RWPE1 (cell line): ENCODE measurements at places on chromosomes 2 and 18.
A peak's percentile ranks its signal among the peaks of the same experiment; 100 is the strongest.

DNA sequence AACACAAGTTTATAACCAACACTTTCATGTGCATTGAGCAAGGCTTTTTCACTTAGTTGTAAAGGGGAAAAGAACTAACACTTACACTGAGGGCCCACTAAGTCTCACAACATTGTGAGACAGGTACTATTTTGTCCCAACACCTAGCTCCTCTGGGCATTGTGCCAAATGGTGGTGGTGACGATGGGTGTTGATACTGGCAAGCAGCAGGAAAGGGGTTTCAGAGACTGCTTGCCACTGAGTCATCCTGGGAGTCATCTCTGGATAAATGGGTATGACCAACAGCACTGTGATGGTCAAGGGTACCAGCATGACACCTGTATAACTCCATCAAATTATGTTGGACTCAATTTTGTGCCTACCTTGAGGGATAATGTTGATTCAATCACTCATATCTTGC lies 138.8 kb upstream of the ITGA6 start:
- peak; percentile 60 for DNase-seq

- no peak for DNase-seq
These were observed 10.3 kb upstream of the CIB4 start for GRCh38 chr2:26651470-26651771.

GRCh38 chr2:105256431-105257047 lies 15.0 kb downstream of the GPR45 start:
- DNase-seq, result no peak

DNA sequence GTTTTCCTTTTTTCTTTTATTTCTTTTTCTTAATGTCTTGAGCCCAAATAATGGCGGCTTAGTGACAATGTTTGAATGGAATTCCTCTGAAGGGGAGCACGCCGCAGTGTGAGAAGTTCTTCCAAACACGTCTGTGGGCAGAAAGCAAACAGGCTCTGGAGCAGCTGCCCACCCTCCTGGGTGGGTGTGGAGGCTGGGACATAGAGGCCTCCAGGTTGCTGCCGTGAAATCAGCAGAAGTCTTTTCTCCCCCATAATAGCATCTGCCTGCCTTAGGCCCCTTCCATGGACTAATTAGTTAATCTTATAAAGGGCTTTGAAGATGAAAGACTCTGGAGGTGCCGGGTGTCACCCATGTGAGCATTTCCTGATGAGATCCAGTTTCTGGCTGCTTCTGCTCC lies 213.9 kb downstream of the SH3RF3 start:
- DNase-seq, result no peak

GRCh38 chr2:237299906-237300305 lies 114.1 kb downstream of the COL6A3 start:
- DNase-seq, result peak; percentile 85

GRCh38 chr18:4286256-4286655 lies 168.9 kb downstream of the DLGAP1 start:
- no peak for DNase-seq

DNA sequence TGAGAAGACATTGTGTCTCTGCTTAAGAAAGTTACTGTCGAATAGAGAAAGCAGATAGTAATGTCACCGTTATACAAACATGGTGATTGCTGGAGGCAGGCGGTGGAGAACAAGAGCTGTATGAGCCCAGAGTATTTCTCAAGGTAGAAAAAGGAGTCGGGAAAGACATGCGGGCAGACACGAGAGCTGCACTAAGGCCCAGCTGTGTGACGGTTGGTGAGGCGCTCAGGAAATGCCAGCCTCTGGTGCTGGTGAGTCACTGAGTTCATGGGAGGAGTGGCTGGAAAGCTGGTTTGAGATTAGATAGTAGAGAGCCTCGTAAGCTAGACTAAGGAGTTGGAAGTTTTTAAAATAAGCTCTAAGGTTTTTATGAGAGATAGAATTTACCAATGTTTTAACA lies 390.9 kb upstream of the TRIB2 start:
- DNase-seq, result peak; percentile 55

DNA sequence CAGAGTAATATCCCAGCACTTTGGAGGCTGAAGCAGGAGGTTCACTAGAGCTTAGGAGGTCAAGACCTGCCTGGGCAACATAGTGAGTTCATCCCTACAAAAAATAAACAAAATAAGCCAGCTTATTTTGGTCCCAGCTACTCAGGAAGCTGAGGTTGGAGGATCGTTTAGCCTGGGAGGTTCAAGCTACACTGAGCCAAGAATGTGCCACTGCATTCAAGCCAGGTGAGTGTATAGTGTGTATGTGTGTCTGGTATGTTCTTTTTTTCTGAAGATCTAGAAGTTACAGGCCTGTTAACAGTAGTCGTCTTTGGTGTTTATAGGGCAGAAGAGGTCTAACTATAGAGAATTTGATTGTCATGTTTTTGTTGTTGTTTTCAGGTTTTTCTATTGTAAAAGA lies 40.2 kb downstream of the ZC3H15 start:
- DNase-seq, result no peak

DNA sequence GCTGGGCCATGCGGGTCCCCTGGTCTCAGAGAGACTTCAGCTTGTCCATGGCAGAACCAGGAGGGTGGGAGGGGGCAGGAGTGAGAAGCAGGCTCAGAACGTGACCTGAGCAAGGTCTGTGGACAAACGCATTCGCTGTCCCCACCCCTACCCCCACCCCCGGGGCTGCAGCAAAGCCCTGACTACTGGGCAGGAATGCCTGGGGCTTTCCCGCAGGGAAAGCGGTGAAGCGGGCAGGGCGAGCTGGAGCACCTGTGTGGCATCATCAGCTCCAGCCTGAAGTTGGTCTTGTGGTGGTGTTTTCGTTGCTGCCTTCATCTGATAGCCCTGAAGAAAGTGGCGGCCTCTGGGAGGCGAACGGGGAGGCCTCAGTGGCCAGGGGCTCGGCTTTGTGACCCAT lies 26.1 kb upstream of the ALKAL2 start:
- DNase-seq, result no peak

DNA sequence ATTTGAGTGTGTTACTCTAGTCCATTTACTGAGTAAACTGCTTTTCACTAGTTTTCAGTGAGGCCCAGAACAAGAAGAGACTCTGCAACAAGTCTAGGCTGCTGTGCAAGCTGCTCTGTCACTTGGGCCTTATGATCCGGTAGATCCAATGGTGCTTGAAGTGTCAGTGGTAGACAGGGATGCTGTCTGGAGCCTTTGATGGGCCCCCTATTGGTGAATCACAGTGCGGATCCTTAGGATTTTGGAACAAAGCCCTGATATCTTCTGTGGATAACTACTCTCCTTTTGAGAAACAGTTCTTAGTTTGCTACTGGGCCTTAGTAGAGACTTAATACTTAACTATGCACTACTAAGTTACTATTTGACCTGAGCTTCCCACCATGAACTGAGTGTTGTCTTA lies 150.2 kb downstream of the TMEFF2 start:
- DNase-seq, result no peak

- no peak for DNase-seq
These were observed 105.4 kb downstream of the QPCT start for GRCh38 chr2:37449761-37450296.

GRCh38 chr2:235162082-235162836 lies 210.4 kb downstream of the SH3BP4 start:
- no peak for DNase-seq

- DNase-seq, result no peak
These were observed 368.9 kb downstream of the PID1 start for GRCh38 chr2:228902176-228902575.

DNA sequence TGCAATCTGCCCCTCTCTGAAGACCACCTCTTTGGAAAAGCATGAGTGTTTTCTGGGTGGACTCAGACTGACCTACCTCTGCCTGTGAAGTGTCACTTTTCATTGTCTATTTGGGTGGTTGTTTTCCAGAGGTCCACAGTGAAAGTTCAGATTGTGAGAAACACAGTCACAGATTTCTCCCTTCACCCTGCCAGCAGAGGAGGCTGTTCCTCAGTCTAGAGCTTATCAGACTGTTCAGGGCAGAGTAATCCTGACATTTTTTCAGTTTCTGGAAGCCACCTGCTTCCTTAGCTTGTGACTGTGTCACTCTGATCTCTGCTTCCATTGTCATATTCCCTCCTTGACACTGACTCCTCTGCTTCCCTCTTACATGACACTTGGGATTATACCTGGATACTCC lies 55.4 kb upstream of the RMP24 start:
- DNase-seq, result no peak

DNA sequence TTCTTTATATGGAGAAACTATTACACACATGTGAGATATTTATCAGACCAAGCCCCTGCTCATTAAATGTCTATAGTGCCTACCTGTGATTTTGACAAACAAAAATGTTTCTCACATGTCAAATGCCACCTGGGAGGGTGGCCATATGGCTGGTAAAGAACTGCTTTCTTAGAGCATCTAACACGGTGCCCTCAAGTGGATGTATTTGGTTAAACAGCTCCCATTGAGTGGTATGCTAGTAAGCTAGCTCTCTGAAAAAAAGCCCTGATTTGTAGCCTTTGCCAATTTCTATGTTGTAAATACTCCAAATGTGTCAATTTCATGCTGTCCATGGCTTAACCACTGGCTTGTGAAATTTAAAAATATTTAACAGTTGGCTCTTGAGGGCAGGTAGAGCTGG lies 94.6 kb downstream of the PMAIP1 start:
- no peak for DNase-seq

DNA sequence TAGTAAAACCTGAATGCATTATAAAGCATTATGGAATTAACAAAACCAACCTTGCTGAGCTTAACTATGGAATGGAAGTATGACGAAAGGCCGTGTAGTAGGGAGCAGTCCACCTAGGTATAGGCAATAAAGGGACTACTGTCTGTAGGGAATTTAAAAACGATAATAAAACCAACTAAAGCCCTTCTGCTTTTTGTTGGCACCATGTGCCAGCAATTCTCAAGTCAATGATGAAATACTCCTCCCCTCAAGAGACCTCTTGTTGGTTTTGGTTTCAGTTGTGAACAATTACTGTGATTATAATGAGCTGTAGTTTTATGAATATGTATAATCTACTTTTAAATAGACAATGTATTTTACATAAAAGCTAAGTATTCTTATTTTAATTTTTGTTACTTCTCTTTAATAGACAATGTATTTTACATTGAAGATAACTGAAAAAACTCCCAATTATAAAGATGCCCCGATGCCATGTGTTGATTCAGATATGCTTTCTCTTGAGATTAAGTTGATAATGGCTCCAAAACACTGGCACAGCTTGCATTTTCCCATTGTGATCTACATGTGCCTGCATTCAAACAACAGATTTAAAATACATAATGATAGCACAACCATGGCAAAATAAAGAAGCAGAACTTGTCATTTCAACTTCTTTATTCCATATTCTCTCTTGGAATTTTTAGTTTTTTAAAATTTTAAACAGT lies 55.5 kb upstream of the ZDBF2 start:
- DNase-seq, result no peak

GRCh38 chr2:224551693-224552092 lies 33.5 kb downstream of the CUL3 start:
- no peak for DNase-seq

- DNase-seq, result no peak
These were observed 143.1 kb upstream of the ZNF236 start for GRCh38 chr18:76679259-76679658.

DNA sequence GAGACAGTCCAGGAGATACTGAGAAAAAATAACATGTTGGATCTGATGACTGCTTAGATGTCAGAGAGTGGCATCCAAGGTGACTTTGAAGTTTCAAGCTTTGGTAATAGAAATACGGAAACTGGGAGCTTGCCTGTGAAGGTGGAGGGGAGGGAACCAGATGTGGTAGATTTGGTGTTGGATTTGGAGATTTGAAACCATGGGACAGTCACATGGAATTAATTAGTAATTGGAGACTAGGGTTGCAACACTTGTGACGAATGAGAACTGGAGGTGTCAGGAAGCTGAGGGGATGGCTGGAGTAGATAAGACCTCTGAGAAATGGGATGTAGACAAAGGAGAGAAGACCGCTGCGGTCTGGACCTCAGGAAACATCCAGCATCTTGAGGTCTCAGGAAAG lies 46.7 kb downstream of the RPL37A start:
- no peak for DNase-seq

GRCh38 chr2:205806143-205806905 lies 124.0 kb downstream of the NRP2 start:
- DNase-seq, result no peak

DNA sequence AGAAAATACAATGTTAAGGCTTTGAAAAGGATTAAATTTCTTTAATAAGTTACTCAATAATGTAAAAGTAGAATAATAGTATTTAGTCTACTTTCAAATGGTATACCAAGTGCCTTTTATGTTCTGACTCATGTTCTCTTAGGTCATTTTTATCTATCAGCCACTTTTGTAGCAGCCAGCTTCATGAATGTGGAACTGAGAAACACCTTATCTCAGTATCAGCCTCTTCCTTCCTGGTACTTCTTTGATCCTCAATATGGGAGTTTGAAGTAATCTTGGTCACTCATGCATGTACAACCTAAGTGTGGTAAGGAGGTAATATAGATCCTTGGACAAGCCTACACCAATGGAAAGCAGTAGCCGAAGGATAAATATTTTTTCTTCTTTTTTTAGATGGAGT lies 180.4 kb upstream of the NRXN1 start:
- DNase-seq, result no peak

DNA sequence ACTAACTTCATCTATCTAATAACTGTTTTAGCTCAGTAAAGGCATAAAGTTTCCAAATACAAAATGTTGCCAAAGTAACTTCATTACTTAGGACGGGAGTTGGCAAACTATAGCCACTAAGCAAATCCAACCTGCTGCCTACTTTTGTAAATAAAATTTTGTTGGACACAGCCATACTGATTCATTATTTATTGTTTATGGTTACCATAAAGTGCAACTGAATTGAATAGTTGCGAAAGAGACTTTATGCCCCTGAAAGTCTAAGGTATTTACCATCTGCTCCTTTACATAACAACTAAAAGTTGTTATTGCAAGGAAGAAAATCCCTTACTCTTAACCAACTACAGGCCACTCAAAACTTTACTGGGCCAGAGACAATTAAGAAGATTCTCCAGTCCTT lies 256.7 kb upstream of the RBBP8 start:
- DNase-seq, result no peak

DNA sequence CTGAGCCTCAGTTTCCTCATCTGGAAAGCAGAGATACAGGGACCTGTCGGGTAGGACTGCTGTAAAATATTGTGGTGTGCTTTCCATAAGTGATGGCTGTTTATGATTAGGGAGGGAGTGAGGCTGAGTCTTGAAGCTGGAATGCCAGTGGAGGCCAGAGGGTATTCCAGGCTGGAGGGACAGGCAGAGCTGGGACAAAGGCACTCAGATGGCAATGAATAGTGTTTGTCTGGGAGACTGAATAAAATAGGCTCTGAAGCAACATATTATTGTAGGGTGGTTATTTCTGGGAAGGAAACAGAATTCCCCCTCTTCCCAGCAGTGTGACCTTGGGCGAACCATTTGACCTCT lies 120.7 kb downstream of the INHBB start:
- DNase-seq, result no peak

GRCh38 chr2:29977284-29977683 lies 55.9 kb upstream of the ALK start:
- DNase-seq, result no peak

DNA sequence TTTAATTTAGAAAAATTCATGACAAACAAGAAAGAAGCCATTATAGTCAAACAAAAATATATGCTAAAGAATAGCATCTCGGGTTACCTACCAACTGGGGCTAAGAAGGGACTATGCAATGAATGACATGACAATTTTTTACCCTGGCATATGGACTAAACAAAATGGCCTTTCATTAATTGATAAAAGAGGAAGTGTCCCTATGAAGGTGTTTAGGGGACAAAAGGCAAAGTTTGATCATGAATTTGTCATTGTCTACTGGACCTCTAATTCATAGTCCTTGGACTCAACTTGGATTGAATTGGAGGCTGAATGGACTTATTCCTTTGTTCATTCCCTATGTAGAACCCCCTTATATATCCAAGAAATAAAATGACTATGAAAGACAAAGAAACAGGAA lies 12.7 kb downstream of the MAIP1 start:
- no peak for DNase-seq

GRCh38 chr2:237141571-237142051 lies 55.9 kb downstream of the COPS8 start:
- no peak for DNase-seq
